ENCODE measurements at places on chromosomes 2 and 18.

GRCh38 chr2:15127301-15127700 lies 433.8 kb downstream of the NBAS start:
- DNase-seq: no peak

DNA sequence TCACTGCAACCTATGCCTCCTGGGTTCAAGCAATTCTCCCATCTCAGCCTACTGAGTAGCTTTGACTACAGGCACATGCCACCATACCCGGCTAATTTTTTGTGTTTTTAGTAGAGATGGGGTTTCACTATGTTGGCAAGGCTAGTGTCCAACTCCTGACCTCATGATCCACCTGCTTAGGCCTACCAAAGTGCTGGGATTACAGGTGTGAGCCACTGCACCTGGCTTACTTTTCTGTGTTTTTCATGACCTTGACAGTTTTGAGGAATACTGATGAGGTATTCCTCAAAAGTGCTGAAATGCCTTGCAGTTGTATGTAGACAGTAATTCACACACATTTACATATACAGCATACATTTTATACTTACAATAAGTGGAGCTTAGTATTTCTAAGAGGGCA lies 126.1 kb downstream of the PHLPP1 start:
- no peak for DNase-seq

DNA sequence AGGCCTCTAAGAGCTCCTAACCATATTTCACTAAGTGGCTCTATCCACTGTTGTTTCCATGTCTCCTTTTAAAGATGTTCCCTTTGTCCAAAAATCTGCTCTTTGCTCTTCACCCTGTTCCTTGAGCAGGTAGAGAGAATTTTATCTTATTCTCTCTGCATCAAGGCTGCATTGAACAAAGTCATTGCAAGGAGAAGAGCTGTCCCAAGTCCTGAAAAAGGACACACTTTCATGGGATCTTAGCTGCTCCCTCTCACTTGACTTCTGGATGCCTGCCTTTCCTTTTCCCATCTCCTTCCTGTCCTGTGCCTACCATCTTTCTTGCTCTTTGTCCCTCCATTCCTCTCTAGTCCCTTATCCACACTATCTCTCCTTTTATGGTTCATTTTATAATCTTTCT lies 235.2 kb upstream of the THSD7B start:
- no peak for DNase-seq

GRCh38 chr2:111712940-111713515 lies 171.0 kb downstream of the ANAPC1 start:
- no peak for DNase-seq

DNA sequence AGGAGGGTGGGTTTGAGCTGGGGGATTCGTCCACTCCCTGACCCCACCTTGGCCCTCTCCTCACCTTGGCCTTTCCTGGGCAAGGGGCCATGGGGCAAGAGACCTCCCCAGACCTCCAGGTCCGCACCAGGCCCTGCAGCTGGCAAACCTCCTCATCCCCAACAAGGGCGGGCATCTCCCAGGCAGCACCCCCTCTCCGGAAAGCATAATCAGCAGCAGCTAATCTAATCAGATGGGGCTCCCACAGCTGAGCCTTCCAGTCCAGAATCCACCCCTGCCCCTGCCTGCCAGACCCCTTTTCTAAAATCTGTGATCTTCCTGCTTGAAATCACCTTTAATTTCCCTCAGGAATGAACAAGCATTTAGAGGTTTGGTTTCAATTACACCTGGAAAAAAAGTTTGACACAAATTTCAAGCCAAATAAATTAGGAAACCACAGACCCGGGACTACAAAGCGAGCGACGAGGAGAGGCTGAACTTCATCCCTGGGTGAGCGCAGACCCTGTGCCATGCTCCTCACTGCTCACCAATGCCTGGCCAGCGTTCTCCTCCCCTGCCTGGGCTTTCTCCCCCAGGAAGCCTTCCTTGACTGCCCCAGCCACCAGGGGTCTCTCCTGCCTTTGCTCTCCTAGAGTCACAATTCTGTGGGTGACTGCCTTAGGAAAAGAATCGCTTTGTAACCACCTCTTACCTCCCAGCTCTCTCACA lies 143.0 kb upstream of the MYCN start:
- DNase-seq: no peak

- no peak for DNase-seq
These were observed 154.1 kb downstream of the FHOD3 start for GRCh38 chr18:36451454-36452251.

- DNase-seq: no peak
These were observed 131.4 kb downstream of the VWC2L start for GRCh38 chr2:214542295-214542694.

DNA sequence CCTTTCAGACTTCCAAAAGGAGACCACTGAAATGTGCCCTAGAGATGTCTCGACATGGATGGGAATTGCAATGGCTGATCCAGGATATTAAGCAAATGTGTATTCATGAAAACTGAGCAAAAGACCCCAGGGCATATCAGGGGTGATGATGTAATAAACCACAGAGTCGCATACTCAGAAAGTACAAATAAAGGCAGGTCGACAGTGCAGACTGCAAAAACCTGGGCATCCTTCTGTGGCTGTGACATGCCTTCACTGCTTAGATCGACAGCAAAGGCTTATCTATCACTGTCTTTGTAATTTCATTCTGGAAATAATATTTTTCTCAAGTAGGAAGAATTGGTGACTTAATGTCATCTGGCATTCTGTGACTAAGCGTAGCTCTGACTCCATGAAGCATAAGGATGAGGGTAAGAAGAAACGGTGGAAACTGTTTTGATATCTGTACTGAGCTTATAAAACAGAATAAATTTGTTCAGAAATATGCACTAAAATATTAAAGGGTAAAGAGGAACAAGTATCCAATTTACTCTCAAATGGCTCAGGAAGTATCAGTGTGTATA lies 115.6 kb upstream of the NRP2 start:
- DNase-seq: no peak

- peak; percentile 30 for DNase-seq
These were observed 506 bp downstream of the BMPR2 start for GRCh38 chr2:202376460-202377206.

- no peak for DNase-seq
These were observed 333.7 kb upstream of the FIGN start for GRCh38 chr2:164069540-164069939.

GRCh38 chr2:75464348-75464946 lies 96.3 kb downstream of the EVA1A start:
- DNase-seq: no peak

- DNase-seq: no peak
These were observed 71.0 kb downstream of the PRPF40A start for GRCh38 chr2:152646264-152646663.
